ENCODE measurements at places on chromosomes 7 and 10. TPM values are rescaled to one million over a fixed set of nuclear protein-coding genes. Genes with fewer than 3 reads are reported as not detected.

- no peak for DNase-seq
Measured at GRCh38 chr7:73822319-73823173, 8.2 kb upstream of the CLDN4 start.

- no peak for DNase-seq
Measured at GRCh38 chr7:122544463-122544862, 154.5 kb downstream of the RNF133 start.

DNA sequence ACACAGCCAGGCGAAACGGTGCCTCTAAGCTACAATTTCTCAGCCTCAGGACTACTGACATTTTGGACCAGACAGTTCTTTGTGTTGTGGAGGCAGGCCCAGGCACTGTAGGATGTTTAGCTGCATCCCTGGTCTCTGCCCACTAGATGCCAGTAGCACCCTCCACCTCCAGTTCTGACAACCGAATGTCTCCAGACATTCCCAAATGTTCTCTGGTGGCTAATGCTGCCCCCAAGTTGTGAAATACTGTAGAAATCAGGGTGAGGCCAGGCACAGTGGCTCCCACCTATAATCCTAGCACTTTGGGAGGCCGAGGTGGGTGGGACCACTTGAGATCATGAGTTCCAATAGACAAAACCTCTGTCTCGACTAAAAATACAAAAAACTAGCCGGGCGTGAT lies 18.2 kb downstream of the HNRNPF start:
- peak; percentile 68 for DNase-seq

DNA sequence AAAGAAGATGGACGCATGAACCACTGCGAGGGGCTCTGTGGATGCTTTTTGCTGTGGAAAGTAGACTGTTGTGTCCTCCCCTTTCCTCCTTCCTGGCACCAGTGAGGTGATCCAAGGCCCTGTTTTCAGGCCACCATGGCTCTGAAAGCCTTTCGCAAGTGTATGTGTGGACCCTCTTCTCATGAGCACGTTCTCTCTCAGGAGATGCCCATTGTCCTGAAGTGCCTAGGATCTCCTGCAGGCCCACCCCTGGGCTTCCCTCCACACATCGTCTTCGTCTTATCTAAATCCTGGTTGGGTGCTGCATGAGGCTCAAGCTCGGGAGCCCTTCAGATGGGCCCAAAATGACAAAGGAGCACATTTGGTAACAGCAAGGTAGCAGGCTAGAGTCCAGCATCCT lies 188.2 kb downstream of the PTPN20 start:
- no peak for DNase-seq

DNA sequence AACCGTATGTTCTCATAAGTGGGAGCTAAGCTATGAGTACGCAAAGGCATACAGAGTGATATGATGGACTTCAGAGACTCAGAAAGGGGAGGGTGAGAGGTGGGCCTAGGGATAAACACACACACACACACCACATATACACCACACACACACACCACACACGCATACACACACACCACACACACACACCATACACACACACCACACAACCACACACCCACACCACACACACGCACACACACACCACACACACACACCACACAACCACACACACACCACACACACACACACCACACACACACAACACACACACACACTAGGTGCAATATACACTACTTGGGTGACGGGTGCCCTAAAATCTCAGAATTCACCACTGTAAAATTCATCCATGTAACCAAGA lies 113.6 kb upstream of the ADAM12 start:
- no peak for DNase-seq

DNA sequence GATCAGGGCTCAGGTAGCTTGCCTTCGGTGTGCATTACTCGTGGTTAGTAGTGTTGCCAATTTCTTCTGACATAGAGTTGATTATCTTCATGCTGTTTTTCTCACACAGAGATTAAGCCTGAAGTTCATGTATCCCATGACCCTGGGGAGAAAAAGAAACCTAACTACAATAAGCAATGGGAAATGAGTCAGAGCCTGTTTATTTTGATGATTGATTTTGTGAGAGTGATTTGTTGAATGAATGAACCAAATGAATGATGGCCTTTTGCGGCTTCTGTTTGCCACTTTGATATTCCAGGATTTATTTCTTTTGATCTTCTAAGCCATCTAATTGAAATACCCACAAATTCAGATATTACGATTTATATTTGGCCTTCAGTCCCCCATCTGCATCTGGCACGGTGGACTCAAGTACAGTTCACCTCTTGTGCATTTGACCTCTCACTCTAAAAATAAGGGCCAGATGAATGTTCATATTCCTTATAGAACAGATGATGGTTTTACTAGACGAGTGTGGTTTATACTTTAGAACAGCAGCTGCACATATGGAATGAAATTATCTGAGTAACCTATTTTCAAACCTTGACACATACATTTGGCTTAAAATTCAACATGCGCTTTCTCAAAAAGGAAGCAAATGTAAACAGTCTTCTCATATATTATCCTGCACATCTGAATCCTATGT lies 110.7 kb downstream of the PLCE1 start:
- DNase-seq = no peak

DNA sequence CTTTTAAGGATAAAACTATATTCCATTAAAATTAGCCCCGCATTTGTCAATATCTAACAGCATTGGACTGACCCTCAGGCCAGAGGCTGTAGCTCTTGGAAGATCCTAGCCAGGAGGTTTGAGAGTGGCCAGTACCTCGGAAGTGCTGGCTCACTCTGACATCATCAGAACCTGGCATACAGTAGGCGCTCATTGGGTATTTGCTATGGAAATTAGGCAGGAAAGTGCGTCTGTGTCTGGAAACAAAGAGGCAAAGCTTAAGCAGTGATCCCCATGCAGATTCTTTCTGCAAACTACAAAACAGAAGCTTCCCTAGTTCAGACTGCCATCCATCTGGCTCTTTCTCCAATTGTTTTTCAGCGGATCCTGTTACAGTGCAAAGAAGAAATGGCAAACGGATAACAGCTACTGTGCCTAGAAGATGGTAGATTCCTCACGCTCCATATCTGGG lies 1.7 kb upstream of the PRKCQ start:
- no peak for DNase-seq

- no peak for DNase-seq
Measured at GRCh38 chr10:98621630-98622029, 174.9 kb upstream of the HPS1 start.

The VAX1 gene
- not detected for total RNA-seq

The PPP1R3A gene
- not detected for total RNA-seq

The NKX2-3 gene
- total RNA-seq = not detected

The RUFY2 gene
- total RNA-seq = 26.5 TPM
